Non-pigmented ciliary epithelial cell (primary cell): ENCODE measurements at places on chromosomes 5 and 9.

- no peak for DNase-seq
Measured at GRCh38 chr5:180040287-180041214, 31.0 kb downstream of the RNF130 start.

DNA sequence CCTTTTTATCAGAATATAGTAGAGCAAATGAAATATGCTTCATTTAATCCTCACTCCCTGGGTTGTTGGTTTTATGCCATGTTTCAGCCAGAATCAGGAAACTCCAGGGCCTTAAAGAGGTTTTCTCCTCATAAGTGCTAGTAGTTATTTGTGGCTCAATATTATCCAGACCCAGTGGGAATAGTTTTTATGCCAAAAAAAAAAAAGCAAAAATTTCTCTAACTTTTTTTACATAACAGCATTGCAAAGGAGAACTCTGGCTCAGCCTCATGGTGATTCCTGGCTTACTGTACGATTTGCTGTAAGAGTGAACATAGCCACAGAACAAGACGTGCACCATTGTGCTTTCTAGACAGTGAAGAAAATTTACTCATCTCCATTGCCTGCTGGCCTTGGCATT lies 232.5 kb downstream of the PJA2 start:
- DNase-seq: no peak

DNA sequence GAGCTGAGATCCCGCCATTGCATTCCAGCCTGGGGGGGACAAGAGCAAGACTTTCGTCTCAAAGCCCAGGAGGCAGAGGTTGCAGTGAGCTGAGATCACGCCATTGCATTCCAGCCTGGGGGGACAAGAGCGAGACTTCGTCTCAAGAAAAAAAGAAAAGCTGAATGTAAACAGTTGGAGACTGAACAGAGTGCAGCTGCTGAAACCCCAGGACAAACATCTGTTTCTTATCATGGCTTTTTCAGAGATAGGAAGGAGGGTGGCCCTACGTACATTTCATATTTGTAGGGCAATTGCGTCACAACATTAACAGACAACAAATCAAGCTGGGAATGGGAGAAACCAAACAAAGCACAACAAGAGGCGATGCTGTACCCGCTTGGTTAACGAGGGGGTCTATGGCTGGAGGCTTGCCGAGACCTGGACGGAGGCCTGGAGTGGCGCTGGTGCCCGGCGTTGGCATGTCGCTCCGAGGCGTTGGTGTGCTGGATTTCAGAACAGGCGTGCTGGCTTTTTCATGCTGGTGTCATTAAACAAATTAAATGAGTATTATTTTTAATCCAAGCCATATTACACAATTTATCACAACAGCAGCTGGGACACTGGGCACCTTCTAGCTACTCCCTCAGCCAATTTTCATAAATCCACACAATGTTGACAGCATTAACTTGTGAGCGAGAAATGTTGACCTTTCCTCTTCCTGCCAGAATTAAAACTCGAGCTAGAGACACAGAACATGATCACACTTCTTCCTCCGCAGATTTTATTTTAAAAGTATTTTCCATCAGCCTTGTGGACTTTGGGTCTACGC lies 76.1 kb downstream of the TLE1 start:
- peak; percentile 65 for DNase-seq

GRCh38 chr5:156920042-156920860 lies 42.8 kb downstream of the TIMD4 start:
- no peak for DNase-seq

- peak; percentile 95 for DNase-seq
Measured at GRCh38 chr5:167730121-167730520, 561.3 kb upstream of the WWC1 start.

GRCh38 chr9:26324786-26325443 lies 567.7 kb downstream of the CAAP1 start:
- no peak for DNase-seq

DNA sequence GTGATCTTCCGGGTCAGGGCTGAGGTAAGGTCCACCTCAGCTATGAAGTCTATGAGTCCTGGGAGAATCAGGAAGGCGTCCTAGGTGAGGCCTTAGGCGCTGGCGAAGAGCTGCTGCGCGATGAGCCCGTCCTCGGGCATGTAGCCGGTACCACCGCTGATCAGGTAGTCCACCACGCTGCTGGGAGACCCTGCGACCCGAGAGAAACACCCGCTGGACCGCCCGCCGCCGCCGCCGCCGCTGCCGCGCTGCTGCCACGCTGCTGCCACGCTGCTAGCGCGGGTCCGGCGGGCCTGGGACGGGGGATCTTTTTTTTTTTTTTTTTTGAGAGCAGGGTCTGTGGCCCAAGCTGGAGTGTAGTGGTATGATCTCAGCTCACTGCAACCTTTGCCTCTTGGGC lies 8.0 kb upstream of the DCAF12 start:
- DNase-seq: no peak

- DNase-seq: no peak
Measured at GRCh38 chr9:125629446-125629845, 77.6 kb downstream of the MAPKAP1 start.

DNA sequence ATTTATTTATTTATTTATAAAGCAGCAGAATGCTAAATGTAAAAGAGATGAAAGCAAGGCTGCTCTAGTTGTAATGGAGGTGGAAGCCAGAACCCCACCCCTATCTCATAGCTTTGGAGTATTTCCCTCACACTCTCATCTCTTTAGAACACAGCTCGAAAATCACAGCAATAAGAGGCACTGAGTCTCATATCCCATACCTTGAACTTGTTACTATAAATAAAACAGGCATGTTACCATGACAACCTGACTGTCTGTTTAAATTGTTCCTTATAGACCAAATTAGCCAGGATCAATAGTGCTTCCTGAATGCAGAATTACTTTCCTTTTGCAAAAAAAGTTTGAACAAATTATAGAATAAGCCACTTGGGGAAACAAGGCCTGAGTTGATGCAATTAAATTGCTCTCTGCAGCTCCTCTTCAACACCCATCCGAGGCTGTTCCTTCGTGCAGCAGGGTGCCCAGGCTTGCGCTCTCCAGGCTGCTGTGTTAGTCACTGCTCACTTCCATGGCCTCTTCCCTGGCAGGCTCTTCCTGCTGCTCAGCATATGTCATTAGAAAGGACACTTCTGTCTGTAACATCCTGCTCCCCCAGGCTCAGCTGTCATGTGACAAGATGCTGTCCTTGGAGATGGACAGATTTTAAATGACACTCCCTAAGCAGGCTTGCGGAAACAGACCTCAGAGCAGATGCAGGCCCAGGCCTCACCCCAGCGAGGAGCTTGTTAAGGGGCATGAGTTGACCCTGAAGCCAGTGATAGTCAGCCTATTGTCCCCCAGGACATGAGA lies 120.2 kb downstream of the CARTPT start:
- DNase-seq: no peak

GRCh38 chr5:178114325-178115135 lies 1.2 kb downstream of the N4BP3 start:
- no peak for DNase-seq

DNA sequence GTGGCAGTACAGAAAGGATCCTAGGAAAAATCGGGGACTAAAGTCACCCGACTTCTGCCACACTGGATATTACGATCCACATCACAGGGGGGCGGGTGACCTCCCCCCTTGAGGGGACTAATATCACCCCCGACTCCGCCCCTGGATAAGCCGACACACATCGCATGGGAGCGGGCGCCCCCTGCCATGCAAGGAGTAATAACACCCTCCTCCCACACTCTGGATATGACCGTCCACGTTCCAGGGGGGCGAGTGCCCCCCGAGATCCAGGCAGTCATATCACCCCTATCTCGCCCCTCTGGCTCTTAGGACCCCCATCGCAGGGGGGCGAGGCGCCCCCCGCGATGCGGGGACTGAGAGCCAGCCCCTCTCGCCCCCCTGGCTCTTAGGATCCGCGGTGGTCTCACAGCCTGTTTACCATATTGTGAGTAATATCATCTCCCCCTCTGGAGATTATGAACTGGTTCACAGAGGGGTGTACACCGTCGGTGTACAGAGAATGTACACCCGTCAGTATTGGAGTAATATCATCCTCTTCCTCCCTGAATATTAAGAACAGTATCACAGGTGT lies 423.0 kb downstream of the DIRAS2 start:
- DNase-seq: no peak

DNA sequence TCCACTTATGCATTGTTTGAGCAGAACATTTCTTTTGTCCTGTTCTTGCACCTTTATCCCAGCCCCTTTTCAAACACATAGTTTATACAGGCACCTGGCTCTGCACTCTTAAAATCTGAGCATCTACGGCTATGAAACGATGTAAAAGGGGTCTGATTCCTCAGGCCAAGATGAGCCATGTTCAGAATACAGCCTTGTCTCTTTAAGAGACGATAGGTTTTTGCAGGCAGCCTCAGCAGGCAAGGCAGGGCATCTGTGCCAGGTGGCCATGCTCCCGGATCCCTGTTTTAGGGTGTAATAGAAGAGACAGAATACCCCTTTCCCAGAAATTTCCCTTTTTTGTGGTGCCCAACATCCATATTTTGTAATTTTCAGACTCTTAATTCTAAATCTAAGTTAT lies 89.1 kb upstream of the NFIB start:
- DNase-seq: no peak

- peak; percentile 26 for DNase-seq
Measured at GRCh38 chr5:115098041-115098702, 71.5 kb downstream of the TRIM36 start.

- no peak for DNase-seq
Measured at GRCh38 chr9:18601956-18602355, 128.0 kb downstream of the ADAMTSL1 start.

GRCh38 chr9:15485836-15486666 lies 24.7 kb downstream of the PSIP1 start:
- DNase-seq: no peak

- DNase-seq: no peak
Measured at GRCh38 chr5:82355053-82355452, 76.9 kb upstream of the RPS23 start.
